ENCODE measurements at places on chromosomes 1 and 21.

GRCh38 chr1:85320371-85321131 is 44.1 kb upstream of the BCL10 start:
- DNase-seq, result no peak

- DNase-seq, result no peak
These were observed 87.4 kb downstream of the GPR52 start for GRCh38 chr1:174535207-174535606.

DNA sequence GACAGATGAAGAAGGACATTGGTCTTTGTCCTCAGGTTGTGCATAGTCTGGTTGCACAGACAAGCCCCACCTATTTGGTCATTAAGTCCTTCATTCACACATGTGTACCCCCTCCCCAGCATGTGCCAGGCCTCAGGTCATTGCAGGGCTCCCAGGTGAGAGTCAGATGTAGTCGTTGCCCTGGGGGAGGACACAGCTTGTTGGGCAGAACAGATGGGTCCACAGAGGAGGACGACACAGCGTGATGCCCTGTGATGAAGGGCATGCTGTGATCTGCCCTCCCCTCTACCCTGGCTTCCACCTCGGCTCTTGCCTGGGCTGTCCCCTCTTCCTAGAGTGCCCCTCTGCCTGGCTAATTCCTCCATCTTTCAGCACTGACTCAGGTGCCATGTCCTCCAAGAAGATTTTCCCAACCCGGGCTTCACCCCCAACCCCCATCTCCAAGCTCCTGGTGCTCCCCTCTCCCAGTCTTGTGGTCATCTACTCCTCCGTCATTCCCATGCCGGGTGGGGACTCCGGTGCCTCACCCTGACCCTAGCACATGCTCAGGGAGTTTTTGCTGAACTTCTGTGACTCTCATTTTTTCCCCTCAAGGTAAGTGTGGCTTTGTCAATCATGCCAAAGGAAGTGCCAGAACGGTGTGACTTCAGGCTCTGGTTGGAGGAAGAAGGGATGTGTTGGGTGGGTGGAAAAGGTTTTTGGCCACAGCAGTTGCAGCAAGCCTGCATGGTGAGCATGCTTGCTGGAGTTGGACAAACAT is 220.5 kb downstream of the FOXD2 start:
- DNase-seq, result no peak

- no peak for DNase-seq
These were observed 19.0 kb upstream of the CD2 start for GRCh38 chr1:116735246-116735645.

- DNase-seq, result no peak
These were observed 100.9 kb downstream of the DDX20 start for GRCh38 chr1:111856411-111857185.

- no peak for DNase-seq
These were observed at the start of gene GPA33 for GRCh38 chr1:167090314-167090942. Gene GPA33, minus strand, starts transcription at chr1:167090377. Its CDS starts 90 bp downstream, at chr1:167090287.

GRCh38 chr1:25435397-25436108 is 4.9 kb downstream of the MACO1 start:
- DNase-seq, result no peak

GRCh38 chr1:88488237-88488636 is 195.8 kb upstream of the PKN2 start:
- DNase-seq, result no peak

DNA sequence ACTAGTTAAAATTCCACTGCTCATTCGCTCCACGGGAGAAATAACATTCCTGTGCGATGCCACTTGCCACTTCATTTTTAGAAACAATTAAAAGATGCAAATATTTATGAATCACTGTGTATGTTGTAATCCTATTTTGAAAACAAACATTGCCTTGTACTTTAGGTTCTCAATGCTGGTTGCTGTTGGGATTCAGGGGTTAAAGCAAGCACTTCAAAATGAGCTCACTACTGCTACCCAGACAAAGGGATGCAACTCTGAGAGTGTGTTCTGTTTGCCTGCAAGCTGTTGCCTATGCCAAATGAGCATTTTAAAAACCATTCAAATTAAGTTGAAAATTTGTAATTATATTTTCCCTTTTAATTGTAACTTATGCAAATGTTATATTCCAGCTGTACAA is 87.5 kb downstream of the RWDD3 start:
- no peak for DNase-seq

GRCh38 chr1:84363622-84364021 is 34.7 kb upstream of the DNASE2B start:
- DNase-seq, result no peak

DNA sequence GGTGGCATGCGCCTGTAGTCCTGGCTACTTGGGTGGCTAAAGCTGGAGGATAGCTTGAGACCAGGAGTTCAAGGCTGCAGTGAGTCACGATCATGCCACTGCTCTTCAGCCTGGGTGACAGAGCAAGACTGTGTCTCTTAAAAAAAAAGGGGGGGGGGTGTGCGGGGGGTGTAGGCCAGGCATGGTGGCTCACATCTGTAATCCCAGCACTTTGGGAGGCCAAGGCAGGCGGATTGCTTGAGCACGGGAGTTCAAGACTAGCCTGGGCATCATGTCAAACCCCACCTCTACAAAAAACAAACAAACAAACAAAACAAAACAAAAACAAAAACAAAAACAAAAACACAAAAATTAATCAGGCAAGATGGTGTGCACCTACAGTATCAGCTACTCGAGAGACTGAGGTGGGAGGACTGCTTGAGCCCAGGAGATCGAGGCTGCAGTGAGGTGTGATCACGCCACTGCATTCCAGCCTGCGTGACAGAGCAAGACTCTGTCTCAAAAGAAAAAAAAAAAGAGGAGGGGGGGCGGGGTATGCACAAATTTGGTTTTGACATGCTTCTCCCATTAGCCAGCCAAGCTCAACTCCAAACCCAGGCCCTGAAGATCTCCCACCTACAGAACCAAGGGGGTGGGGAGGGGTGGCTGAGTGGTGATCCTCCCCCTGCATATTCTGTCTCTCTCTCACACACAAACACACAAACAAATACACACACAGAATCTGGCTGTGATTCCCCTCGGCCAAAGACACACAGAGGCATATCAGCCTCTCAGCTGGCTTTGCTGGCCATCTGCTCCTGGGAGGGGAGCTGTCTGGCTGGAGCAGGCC is 3.1 kb downstream of the PTAFR start:
- DNase-seq, result no peak

- no peak for DNase-seq
These were observed 287.9 kb downstream of the LTN1 start for GRCh38 chr21:28704746-28705145.

- no peak for DNase-seq
These were observed 65.7 kb downstream of the DISP1 start for GRCh38 chr1:222880587-222880986.

DNA sequence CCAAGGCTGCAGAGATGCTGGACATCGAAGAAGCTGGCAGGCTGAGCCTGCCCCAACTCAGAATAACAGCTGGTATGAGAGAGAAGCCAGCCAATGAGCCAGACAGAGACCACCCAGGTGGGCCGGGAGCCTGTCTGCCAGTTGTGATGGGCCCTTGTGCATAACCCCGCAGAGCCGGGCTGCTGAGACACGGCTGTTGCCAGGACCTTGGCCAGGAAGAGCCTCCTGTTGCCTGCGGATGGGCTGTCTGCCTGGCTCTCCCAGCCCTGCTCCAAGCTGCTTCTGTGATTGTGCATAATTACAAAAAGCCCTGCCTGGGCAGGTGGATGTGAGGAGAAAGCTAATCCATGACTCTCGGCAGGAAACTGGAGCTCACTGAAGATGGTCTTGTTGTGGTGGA is 126.5 kb downstream of the CAPN8 start:
- no peak for DNase-seq

DNA sequence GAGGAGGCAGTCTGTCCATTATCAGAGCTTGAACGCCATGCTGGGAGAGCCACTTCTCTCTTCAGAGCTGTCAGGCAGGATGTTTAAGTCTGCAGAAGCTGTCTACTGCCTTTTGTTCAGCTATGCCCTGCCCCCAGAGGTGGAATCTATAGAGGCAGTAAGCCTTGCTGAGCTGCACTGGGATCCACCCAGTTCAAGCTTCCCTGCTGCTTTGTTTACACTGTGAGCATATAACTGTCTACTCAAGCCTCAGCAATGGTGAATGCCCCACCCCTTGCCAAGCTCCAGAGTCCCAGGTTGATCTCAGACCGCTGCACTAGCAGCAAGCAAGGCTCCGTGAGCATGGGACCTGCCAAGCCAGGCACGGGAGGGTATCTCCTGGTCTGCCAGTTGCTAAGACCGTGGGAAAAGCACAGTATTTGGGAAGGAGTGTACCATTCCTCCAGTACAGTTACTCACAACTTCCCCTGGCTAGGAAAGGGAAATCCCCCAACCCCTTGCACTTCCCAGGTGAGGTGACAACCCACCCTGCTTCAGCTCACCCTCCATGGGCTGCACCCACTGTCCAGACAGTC is 32.5 kb downstream of the RGS13 start:
- no peak for DNase-seq

GRCh38 chr1:98661544-98662355 is at the start of gene SNX7:
Gene SNX7, plus strand, starts transcription at chr1:98661721. Its CDS starts 11 bp downstream, at chr1:98661732.
- DNase-seq, result no peak
